AG10803 (cell line): ENCODE measurements at places on chromosomes 5 and 9.

DNA sequence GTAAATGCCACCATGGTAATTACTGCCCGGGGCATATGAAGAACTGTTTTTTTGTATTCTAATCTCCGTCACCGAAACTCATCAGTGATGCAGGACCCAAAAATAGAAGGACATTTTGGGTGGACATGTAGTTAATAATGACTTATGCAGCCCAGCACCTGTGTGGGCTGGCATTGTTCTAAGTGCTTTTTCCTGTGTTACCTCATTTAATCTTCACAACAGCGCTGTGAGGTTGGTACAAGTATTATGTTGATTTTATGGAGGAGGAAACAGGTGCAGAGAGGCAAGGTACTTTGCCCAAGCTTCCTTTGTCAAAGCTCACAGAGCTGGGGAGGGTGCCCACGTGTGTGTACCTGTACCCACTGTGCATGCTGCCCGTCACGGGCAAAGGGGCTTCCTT lies 58.4 kb downstream of the DAPK1 start:
- no peak for DNase-seq

GRCh38 chr9:116951588-116952435 lies 264.7 kb downstream of the TRIM32 start:
- peak; percentile 97 for DNase-seq

DNA sequence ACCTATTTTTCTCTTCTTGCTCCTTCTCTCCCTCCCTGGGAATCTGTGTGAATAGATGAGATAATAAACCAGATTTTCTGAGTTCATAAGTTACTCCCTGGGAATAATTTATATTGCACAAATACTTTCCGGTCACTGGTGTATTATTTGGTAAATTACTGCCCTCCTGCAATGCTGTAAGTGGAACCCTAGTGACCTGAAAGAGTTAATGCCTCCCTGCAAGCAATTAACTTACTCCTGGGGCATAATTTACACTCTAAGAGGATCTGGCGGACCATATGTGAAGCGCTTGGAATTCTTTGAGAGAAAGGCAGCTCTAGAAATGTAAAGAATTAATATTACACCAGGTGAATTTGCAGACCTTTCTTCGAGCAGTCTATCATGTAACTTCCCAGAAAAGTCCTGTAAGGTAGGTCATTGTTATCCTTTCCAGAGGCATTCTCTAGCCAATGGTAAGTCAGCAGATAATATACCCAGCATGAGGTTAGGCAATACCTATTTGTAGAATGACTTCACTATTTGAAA lies 7.0 kb upstream of the GDNF start:
- no peak for DNase-seq

- no peak for DNase-seq
Measured at GRCh38 chr5:99587983-99588382, 659.2 kb upstream of the CHD1 start.

GRCh38 chr9:130869250-130869649 lies 27.4 kb downstream of the QRFP start:
- DNase-seq = no peak

DNA sequence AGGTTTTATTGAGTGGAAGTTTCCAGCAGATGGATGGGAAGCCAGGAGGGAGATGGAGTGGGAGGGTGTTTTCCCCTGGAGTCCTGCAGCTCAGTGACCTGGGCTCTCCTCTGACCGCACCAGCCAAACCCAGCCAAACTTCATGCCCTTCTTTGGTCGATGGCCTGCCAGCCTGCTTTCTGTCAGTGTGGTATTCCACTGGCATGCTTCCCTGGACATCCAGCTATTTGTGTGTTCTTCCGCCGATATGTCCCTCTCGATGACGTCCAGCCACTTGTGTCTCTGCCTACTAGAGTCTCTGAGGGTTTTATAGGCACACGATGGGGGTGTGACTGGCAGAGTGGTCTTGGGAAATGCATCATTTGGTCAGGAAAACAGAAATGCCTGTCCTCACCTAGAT lies 33.8 kb downstream of the GPBP1 start:
- no peak for DNase-seq

- no peak for DNase-seq
Measured at GRCh38 chr9:11335011-11335410, 722.2 kb upstream of the PTPRD start.

- DNase-seq = no peak
Measured at GRCh38 chr9:76166526-76166925, 227.7 kb downstream of the RFK start.

- DNase-seq = peak; percentile 78
Measured at GRCh38 chr9:95822583-95823431, 52.7 kb upstream of the ERCC6L2 start.

GRCh38 chr5:161411156-161411555 lies 135.4 kb downstream of the GABRB2 start:
- no peak for DNase-seq

GRCh38 chr5:159874263-159874662 lies 42.0 kb upstream of the ADRA1B start:
- DNase-seq = no peak

- DNase-seq = no peak
Measured at GRCh38 chr5:112706446-112707016, 31.2 kb upstream of the APC start.

- DNase-seq = no peak
Measured at GRCh38 chr9:113535756-113536155, 72.2 kb downstream of the RGS3 start.

- no peak for DNase-seq
Measured at GRCh38 chr5:110838961-110839360, 100.2 kb downstream of the SLC25A46 start.

DNA sequence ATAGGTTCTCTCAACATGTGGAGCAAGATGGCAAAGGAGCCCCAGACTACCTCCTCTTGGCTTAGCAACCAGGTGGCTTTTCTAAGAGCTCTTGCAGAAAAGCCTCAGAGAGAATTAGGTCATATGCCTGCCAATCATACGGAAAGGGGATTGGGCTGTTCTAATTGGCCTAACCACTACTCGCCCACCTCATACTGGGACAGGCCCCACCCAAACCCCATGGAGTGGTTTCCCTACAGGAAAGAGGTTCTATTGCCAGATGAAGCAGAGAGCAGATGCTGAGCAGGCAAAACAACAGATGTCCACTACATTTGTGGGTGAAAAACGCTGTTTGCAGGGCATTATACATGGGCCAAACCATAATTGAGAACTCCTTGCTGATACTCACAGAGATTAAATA lies 29.0 kb downstream of the ABLIM3 start:
- peak; percentile 46 for DNase-seq

DNA sequence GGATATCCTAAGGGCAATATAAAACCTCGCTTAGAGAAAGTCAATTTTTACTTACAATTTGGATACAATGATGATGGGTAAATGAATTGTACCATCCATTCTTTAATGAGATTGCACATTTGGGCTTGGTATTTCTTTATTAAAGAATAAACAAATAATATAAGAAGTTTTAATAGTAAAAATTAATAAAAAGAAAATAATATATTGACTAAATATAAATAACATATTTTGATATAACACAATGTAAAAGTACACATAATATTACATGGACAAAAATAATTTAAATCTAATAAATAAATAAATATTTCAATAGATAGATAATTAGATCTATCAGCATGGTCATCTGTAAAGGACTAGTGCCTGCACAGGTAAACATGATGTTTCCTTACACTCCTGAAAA lies 944 bp downstream of the IFNA21 start:
- no peak for DNase-seq

DNA sequence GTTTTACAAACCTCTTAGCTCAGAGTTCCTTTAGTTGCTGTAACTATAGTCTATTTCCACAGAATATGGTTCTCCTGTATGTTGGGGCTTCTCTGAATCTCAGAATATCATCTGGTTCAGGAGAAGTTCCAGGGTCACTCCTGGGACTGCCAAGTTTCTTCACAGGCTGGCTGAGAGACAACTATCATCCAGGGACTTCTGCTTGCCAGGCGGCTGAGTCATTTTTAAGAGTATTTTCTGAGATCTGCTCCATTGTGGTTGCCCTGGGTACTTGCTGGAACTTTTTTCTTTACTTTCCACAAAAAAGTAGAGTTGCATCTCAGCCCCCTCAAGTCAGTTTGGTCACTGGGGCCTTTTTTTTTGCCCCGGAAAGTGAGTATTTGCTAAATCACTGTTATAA lies 566.5 kb downstream of the LRRC70 start:
- peak; percentile 3 for DNase-seq

DNA sequence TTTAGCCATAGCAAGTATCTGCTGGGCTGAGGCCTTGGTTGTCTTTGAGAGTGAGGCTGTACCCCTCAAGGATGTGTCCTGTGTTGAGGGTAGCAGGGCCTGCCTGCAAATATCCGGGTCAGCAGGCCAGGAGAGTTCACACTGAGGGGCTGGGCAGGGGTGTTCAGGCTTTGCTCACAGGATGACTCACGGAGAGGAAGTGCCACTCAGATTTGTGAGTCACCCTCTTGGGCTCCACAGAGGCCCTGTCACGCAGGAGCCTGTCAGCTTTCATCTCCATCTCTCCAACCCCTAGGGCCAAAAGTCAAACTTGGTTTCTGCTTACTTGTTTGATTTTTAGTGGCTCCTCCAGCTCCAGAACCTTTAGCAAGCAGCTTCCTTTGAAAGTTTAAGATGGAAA lies 211.5 kb downstream of the SEC61B start:
- DNase-seq = peak; percentile 75

- DNase-seq = peak; percentile 40
Measured at GRCh38 chr9:13213337-13213736, 66.2 kb downstream of the MPDZ start.

- no peak for DNase-seq
Measured at GRCh38 chr9:10586407-10586806, 26.4 kb downstream of the PTPRD start.

DNA sequence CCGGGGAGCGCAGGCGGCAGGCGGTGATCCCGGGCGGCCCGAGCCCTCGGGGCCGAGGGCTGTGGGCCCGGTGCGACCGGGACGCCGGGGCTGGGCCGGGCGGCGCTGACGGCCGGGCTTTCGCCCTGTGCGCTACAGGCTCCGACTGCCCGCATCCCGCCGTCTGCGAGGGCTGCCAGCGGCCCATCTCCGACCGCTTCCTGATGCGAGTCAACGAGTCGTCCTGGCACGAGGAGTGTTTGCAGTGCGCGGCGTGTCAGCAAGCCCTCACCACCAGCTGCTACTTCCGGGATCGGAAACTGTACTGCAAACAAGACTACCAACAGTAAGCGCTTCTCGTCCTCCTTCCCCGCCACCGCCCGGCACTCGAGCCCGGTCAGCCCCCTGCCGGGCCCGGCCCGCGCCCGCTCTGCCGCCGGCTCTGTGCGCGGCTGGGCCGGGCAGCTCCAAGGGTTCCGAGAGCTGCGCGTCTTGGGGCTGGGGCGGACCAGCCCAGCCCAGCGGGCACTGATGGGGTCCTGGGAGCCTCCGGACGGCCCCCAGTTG lies 1.6 kb downstream of the LMX1B start:
- peak; percentile 9 for DNase-seq

DNA sequence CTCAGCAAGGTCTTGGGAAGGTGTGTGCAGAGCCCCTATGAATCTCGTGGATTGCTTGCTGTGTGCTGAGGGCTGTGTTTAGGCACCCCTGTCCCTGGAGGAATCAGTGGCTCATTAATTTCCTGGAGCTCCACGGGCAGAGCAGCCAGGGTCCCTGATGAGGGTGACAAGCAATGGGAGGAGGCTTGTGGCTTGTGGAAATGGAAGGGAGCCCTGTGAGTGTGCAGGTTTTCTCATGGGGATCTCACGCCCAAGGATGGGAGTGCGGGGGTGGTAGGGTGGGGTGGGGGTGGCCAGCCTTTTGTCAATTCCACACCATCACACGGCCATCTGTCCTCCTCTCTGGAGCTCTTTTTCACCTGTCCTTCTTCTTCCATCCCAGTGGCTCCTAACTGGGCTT lies 25.3 kb downstream of the PHF2 start:
- DNase-seq = no peak

DNA sequence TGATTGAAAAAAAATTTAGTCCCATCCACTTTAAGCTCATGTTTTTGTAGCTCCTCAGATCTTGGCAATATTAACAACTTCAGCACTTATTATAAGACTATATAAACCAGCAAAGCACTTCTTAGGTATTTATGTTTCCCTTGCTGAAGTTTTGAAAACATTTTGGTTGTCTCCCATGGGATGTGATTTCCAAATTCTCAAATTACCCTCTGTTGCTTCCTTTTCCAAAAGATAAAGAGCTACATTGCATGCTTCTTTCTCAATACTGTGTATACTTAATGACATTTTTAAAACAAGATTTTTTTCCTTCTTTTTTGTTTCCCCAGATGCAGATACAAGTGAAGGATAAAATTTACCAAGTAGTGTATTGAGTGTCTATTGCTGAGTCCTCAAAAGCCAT lies 567.1 kb downstream of the CSNK1G3 start:
- DNase-seq = no peak

- DNase-seq = no peak
Measured at GRCh38 chr5:156164306-156164705, 162.7 kb upstream of the SGCD start.

DNA sequence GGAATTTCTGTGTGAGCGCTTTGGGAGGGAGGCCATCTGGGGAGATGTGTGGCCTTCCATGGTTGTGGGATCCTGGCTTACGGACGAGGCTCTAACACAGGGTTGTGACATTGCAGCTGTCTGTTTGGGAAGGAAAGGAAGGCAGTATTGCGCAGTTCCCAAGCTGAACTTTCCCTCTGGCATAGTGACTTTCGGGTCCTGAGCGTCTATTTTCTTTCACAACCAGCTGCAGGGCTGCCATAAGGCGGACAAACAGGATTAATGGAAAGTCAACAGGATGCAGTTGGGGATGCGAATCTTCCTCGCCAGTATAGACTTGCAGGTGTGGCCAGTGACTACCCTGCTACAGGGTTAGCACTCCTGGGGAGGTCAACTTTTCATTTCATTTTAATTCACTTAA lies 25.9 kb downstream of the CCT5 start:
- no peak for DNase-seq

- no peak for DNase-seq
Measured at GRCh38 chr9:9498128-9498527, 1114.7 kb downstream of the PTPRD start.

GRCh38 chr9:135759676-135760300 lies 57.8 kb downstream of the KCNT1 start:
- DNase-seq = no peak
